EL (cell line): ENCODE measurements at places on chromosomes 2 and 18.

DNA sequence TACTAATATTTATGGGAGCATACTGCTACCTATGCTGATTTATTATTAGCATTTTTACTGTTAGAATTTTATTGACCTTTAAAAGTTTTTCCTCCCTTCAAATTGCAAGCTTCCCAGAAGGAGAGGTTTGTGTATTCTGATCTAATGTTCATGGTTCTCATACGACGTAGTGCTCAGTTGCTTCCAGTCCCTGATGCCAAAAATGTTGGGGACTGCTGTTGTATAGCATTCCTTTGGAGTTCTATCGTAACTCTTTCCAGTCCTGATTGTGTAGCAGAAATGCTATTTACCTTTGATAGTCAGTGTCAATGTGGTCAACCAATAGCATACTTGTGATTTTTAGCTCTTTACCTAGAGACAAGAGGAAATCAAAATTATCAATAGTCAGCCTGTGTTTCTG, 69.5 kb upstream of the ZSWIM2 start:
- no peak for DNase-seq

GRCh38 chr2:131044075-131044756, 49.0 kb downstream of the FAM168B start:
- no peak for DNase-seq

DNA sequence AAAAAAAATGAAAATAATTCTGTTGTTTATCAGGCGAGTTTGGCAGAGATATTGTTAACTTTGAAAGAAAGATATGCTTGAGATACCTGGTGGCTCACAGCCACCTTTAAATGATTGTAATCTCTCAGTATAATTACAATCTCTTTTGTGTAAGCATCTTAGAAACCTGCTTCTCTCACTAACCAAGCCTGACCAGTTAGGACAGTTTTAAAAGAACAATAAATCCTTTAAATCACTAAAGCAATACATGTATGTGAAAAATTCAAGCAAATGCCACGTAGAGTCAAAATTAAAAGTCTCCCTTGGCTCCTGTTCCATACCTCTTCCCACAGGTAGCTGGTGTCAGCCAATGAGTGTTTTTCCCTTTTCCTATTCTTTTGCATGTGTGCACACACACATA, 15.7 kb upstream of the SGPP2 start:
- no peak for DNase-seq

DNA sequence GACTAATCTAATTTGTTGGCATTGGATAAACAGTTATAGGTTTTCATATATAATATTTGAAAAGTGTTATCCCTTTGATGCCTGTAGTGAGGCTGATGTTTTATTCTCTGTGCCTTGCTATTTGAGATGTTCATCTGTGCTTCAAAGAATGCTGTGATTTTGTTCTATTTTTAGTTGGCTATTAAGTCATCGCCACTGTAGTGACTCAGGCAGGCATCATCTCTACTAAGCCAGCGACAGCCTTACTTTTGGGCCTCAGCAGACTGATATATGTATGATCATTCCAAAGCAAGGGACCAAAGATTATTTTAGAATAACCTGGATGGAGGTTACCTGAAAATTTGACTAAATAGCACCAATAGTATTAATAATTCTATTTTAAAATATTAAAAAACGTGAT, 1674.5 kb upstream of the NXPH2 start:
- DNase-seq = no peak

- peak; percentile 16 for DNase-seq
These were observed 122.3 kb downstream of the PLCL1 start for GRCh38 chr2:197926673-197927072.

GRCh38 chr2:102224824-102225739, 38.3 kb downstream of the IL1RL2 start:
- no peak for DNase-seq

GRCh38 chr18:26864658-26865057, 849 bp downstream of the AQP4 start:
- DNase-seq = no peak

DNA sequence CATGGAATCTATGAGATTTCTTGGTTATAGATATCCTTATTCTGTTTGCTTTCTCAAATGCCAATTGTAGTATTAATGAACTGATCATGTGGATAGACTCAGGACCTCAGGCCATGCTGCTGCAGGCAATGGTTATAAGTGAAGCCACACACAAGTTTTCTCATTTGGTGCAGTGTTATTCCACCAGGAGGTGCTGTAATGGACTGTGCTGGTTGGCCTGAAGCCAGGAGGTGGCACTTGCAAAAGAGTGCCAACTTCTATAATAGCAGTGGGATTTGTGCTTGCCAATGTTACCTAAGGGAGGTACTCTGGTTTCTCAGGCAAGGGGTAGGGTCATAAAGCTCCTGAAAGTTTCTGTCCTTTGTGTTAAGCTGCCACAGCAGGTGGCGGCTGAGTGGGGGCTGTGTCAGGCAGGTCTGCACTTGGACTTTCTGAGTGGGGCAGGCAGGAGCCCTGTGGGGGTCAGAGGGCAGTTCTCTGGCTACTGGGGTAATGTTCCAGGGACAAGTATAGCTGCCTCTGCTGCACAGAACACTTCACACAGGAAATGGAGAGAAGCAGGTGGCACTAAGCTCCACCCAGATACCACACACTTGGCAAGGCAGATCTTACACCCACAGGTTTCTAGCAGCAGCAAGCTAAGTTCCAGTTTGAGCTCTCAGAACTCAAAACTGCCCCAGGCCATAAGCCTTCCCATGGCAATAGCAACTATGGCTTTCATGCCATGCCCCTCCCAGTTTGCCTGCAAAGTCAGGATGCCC, 352.6 kb upstream of the CWC22 start:
- peak; percentile 14 for DNase-seq

DNA sequence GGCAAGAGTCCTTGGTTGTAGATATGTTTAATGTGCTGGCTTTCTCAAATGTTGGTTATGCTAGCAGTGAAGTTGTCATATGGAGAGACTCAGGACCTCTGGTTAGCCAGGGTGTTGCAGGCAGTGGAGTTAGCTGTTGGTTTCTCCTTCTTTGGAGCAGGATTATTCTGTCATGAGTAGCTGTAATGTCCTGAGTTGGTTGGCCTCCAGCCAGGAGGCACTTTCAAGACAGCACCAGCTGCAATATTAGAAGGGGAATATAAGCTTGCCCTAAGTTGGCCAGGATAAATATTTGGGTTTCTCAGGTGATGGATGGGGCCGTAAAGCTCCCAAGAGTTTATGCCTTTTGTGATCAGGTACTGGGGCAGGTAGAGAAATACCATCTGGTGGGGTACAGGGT, 65.5 kb downstream of the MSTN start:
- no peak for DNase-seq

- no peak for DNase-seq
These were observed 636.0 kb downstream of the NR4A2 start for GRCh38 chr2:155696571-155696970.

- no peak for DNase-seq
These were observed 157.6 kb upstream of the CCDC68 start for GRCh38 chr18:55116863-55117262.

GRCh38 chr2:226915846-226916360, 80.0 kb downstream of the RHBDD1 start:
- DNase-seq = peak; percentile 50

DNA sequence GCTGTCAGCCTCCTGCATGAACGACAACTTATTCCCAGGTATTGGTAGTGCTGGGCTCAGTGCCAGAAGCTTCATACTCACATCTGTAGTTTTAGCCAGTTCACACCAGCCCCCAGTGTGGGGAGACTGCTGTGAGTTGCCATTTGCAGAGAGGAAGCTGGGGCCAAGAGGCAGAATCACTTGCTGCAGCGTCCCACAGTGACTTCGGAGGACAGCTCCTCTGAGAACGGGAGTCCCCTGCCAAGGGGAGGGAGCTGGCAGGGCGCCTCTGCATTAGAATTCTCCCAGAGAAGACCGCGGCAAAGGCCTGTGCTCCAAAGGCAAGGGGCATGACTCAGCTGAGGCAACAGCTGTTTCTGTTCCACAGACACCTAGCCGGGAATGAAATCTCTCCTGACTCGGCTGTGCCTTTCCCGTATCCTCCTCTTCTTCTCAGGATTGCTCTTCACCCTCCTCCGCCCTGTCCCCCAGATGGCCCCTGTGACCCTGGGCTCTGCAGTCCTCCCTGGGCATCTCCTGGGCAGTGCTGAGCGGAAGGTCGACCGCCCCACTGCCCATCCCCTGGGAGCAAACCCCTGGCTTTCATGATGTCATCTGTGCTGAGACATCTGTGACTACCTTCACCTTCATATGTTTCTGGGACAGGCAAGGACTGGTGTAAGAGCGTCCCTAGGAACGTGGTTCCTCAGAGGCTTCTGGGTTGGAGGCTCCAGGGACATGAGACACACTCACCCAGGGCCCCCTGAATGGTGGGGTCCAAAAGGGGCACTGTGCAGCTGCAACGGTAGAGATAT, 18.0 kb downstream of the MAL start:
- DNase-seq = peak; percentile 66

- no peak for DNase-seq
These were observed 184.2 kb downstream of the ZNF521 start for GRCh38 chr18:25167612-25168410.

GRCh38 chr2:24613154-24613814, 122.2 kb downstream of the NCOA1 start:
- DNase-seq = peak; percentile 73

GRCh38 chr2:203549406-203549805, 14.3 kb upstream of the RAPH1 start:
- DNase-seq = no peak

DNA sequence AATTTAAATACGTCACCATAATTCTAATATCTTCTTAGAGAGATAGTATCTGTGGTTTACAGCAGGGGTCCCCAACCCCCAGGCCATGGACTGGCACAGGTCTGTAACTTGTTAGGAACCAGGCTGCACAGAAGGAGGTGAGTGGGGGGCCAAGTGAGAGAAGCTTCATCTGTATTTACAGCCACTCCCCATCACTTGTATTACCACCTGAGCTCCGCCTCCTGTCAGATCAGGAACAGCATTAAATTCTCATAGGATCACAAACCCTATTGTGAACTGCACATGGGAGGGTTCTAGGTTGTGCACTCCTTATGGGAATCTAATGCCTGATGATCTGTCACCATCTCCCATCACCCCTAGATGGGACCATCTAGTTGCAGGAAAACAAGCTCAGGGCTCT, 282.6 kb downstream of the ICOS start:
- DNase-seq = no peak

GRCh38 chr2:66170744-66171330, 264.1 kb upstream of the MEIS1 start:
- no peak for DNase-seq

DNA sequence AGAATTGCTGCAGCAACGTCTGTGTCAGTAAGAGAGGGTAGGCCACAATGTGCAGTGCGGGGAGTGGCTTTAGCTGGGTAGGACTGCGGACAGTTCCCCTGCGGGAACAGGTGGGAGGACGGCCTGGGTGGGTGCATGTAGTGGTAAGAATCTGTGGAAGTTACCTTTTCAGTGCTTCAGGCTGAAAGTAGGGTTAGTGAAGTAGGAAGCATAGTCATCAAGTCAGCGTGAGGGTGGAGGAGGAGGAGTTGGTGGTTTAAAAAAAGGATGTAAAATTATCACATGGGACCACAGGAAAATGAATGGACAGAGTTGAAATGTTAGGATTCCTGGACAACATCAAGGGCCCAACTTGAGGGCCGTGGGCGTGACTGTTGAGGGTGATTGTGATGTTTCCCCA, 13.2 kb downstream of the CEP192 start:
- DNase-seq = no peak

- peak; percentile 66 for DNase-seq
These were observed 161.6 kb upstream of the TRIB2 start for GRCh38 chr2:12555012-12555645.

DNA sequence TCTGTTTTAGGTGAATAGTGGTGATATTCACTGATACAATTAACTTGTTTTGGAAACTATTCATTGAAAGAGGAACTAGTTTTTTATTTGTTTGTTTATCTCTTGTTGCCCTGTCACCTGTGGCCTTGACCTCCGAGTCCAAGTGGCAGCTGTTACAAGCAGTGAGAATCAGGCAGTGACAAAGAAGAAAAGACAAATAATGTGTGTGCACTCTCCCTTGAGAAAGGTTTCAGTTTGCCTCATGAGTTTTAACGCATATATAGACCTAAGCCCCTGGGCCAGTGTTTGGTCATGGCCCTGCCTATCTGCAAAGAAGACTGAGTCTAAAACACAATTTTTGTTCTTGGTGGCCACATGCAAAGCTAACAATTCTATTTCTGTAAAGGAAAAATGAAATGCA, 15.3 kb downstream of the KYNU start:
- no peak for DNase-seq

- no peak for DNase-seq
These were observed 253.5 kb upstream of the TRIB2 start for GRCh38 chr2:12463189-12463588.

- DNase-seq = peak; percentile 70
These were observed 4.6 kb downstream of the LOXL3 start for GRCh38 chr2:74548900-74549826.

DNA sequence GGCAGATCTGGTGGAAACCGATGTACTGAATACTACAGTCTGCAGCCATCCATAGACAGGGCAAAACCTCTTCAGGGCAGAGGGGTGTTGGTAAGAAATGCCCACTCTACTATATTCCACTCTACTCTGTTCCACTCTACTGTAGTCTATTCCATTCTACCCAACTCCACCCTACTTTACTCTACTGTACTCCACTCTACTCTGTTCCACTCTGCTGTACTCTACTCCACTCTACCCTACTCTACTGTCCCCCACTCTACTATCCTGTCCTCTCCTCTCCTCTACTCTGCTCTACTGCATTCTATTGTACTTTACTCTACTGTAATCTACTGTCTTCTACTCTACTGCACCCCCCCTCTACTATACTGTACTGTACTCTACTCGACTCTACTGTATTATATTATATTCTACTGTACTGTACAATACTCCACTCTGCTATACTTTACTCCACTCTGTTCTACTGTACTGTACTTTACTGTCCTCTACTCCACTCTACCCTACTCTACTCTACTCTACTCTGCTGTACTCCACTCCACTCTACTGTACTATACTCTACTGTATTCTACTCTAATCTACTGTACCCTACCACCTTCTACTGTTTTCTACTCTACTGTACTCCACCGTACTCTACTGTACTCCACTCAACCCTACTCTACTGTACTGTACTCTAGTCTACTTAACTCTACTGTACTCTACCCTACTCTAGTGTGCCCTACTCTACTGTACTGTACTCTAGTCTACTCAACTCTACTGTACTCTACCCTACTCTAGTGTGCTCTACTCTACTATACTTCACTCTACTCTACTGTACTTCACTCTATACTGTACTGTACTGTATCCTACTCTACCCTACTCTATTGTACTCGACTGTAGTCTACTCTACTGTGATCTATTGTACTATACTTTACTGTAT, 17.0 kb upstream of the FOXI3 start:
- no peak for DNase-seq

DNA sequence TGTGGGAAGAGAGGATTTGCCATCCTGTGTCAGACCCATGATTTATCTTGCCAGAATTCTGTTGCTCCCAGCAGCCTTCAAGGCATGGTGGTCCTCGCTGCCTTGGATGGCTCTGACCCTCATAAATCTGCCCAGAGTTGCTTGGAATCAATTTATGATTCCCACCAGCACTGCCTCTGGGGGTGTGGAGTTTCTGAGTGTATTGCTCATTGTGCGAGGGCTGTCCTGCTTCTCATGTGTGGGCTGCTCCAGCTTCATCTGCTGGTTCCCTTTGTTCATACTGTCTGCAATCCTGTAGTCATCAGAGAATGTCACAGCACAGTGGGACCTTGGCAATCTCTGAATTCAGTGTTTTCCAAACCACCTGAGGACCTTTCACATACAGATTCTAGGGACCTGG, 139.8 kb downstream of the CLIP4 start:
- DNase-seq = no peak

- no peak for DNase-seq
These were observed 44.8 kb downstream of the KCMF1 start for GRCh38 chr2:85015653-85016360.
